ENCODE measurements at places on chromosomes 1 and 21.

GRCh38 chr1:203563291-203563690 is 63.3 kb upstream of the ATP2B4 start:
- DNase-seq, result no peak
- no peaks in the 10 kb centered on the region for H3K27me3 ChIP-seq
- no peaks in the 10 kb centered on the region for H3K36me3 ChIP-seq
- H3K4me1 ChIP-seq, result no peaks in the 10 kb centered on the region
- H3K27ac ChIP-seq, result no peak overlapping the region
- H3K4me3 ChIP-seq, result no peak overlapping the region

DNA sequence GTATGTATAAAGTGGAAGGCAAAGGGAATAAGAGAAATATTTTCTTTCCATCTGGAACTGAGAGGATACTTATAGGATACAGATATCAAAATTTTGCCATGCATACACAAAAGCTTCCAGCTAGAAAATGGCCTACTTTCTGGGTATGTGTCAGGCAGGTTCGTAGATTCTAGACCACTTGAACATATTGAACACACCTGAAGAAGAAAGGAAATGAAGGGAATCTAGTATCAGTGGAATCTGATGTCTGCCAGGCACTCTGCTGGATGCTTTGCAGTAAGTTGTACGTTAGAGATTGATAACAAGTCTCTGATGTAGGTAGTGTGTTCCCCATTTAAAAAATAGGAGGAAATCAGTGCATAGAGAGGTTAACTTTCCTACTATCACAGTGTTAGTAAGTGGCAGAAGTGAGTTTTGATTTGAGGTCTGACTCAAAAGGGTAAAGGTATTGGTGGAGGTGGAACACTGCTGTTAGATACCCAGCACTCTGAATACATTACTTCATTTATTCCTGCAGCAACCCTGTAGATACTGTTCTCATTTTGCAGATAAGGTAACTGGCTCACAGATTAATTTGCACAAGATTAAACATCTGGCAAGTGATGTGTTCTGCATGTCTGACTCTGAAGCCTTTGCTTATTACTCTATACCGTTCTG is 3.0 kb downstream of the CAMSAP2 start:
- H3K4me1 ChIP-seq, result peaks cover 30% of the 10 kb centered on the region
- DNase-seq, result no peak
- no peaks in the 10 kb centered on the region for H3K27me3 ChIP-seq
- peaks cover 4% of the 10 kb centered on the region for H3K36me3 ChIP-seq

GRCh38 chr21:42781150-42781970 is 98.0 kb downstream of the WDR4 start:
- peaks cover 13% of the 10 kb centered on the region for H3K27me3 ChIP-seq
- peaks cover 29% of the 10 kb centered on the region for H3K4me1 ChIP-seq
- DNase-seq, result no peak
- peak overlapping the region; percentile 53 for H3K27ac ChIP-seq
- peaks cover 4% of the 10 kb centered on the region for H3K36me3 ChIP-seq

- no peaks in the 10 kb centered on the region for H3K27me3 ChIP-seq
- no peak overlapping the region for H3K27ac ChIP-seq
Observed at GRCh38 chr1:172383536-172383935, 36.9 kb upstream of the C1orf105 start.

- H3K4me1 ChIP-seq, result no peaks in the 10 kb centered on the region
- H3K36me3 ChIP-seq, result peaks cover 9% of the 10 kb centered on the region
- DNase-seq, result no peak
- H3K4me3 ChIP-seq, result no peak overlapping the region
- H3K27me3 ChIP-seq, result no peaks in the 10 kb centered on the region
Observed at GRCh38 chr1:202577381-202577780, 132.9 kb downstream of the SYT2 start.

DNA sequence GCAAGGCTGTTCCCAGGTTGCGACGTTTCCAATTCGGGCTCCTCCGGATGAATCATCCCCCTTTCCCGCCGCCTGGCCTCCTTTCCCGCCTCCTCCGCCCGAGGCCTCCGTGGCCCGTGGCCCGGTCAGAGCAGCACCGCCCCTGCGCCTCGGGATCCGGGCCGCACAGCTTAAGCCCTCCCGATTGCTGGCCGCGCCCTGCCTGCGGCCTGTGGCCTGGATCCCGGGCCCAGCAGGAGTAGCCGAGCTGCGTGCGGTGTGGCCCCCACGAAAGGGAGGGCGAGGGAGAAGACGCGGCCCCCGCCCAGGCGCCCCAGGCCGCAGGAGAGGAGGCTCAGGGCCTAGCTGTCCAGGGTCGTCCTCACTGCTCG is 1.0 kb downstream of the TMEM200B start:
- H3K27ac ChIP-seq, result no peak overlapping the region
- DNase-seq, result no peak
- H3K36me3 ChIP-seq, result peaks cover 30% of the 10 kb centered on the region
- peaks cover 24% of the 10 kb centered on the region for H3K4me1 ChIP-seq

All from central memory CD8-positive, alpha-beta T cell (primary cell).